Activated CD8-positive, alpha-beta memory T cell treated with anti-CD3 and anti-CD28 coated beads, Interleukin-2, amount 50 U/mL, for 4 hours (primary cell): ENCODE measurements at places on chromosomes 13 and 19.

- no peak for DNase-seq
Observed at GRCh38 chr19:46287585-46287984, 9.3 kb upstream of the HIF3A start.

GRCh38 chr13:33108620-33109019, 92.4 kb downstream of the KL start:
- no peak for DNase-seq

DNA sequence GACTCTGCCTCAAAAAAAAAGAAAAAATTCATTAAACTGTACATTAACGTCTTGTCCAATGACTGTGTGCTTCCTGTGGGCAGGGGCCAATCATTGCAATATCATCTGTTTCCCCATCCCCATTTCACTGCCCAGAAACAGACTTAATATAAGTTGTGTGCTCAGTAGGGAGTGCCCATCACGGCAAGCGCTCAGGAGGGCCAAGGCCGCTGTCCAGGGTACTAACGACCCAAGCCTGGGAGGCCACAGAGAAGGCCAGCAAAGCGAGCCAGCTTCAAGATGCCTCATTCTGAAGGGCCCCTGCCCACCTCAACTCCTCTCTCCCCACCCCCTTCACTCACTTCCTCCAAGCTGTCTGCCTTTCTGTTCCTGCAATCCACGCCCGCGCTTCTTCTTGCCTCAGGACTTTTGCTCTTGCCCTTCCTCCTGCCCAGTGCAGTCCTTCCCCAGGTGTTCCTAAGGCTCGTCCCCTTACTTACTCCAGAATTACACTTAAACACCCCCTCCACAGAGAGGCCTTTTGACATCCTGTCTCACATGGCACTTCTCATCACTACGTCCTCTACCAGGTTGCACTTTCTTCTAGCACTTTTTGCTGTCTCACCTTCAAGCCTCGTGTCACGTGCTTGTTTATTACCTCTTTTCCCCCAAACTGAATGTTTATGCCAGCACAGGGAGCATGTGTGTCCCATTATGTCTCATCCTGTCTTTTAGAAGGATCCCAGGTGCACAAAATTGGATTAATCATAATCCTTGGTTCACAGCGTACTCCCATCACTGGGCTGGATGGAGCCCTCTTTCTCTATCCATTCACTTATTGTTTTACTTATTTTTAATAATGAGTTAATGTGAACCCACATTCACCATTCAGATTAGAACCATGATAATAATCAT, 11.3 kb upstream of the POU2F2 start:
- no peak for DNase-seq

DNA sequence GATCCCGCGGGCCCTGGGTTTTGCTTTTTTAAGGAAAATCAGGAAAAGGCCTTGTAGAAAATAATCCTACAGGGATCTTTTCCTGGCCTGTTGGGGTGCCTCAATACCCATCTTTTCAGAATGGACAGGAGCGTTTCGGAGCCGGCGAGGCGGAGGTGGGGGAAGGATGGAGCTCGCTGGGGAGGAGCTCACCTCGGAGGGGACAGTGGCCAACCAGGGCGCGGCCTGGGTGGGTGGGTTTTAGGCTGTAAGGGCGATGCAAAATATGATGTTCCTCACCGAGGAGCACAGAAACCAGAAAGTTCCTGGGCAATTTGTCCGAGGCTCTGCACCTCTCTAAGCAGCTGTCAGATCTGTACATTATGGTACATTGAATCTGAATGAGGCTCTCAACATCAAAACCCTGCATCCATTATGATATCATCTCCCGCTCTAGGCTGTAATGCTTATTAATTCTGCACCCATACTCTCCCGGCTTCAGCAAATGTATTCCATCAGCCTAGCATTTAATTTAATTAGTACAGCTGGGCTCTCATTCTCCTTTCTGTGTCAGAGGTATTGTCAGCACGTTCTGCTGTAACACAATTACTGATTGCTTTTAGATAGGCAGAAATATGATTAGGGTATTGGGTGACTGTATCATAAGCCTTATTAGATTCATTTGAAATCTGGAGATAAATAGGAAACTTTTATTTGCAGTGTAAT, 90.3 kb upstream of the SOX1 start:
- no peak for DNase-seq

DNA sequence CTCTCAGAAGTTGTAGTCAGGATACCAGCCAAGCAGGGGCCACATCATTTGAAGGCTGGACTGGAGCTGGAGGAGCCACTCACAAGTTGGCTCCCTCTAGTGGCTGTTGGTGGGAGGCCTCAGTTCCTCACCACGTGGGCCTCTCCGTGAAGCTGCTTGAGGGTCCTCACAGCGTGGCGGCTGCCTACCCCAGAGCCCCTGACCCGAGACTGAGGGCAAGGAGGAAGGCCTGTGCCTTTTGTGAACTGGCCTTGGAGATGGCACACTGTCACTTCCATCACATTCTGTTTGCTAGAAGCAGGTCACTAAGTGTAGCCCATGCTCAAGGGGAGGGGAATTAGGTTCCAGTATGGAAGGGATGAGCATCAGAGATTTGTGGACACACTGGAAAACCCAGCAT, 14.6 kb downstream of the GNA11 start:
- DNase-seq: peak; percentile 78

GRCh38 chr13:113907635-113908617, 44.0 kb upstream of the GAS6 start:
- no peak for DNase-seq

DNA sequence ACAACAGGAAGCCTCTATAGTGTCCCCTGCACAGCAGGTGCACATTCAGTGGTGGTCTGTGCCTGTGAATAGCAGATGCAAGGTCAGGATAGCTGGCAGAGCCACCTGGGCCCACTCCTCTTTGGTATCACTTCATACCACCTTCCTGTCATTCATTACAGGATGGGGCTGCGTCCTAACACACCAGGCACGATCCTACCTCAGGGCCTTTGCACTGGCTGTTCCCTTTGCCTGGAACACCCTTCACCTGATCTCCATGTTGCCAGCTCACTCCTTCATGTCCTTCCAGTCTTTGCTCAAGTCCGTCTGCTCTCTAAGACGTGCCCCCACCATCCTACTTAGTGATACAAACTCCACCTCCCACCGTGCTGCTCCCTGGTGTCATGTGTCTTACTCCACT, 4.6 kb upstream of the LPAR2 start:
- DNase-seq: no peak

- DNase-seq: no peak
Observed at GRCh38 chr13:101982903-101983302, 418.9 kb downstream of the FGF14 start.

GRCh38 chr13:65915195-65915594, 1314.9 kb downstream of the PCDH9 start:
- DNase-seq: no peak

GRCh38 chr13:44347949-44348348, 25.7 kb upstream of the SERP2 start:
- DNase-seq: no peak

GRCh38 chr13:82766732-82767321, 1115.4 kb downstream of the SLITRK1 start:
- DNase-seq: no peak

- DNase-seq: peak; percentile 60
Observed at GRCh38 chr13:113110048-113110851, 4.7 kb downstream of the F7 start.

GRCh38 chr13:102466610-102467190, 64.9 kb upstream of the FGF14 start:
- DNase-seq: no peak

DNA sequence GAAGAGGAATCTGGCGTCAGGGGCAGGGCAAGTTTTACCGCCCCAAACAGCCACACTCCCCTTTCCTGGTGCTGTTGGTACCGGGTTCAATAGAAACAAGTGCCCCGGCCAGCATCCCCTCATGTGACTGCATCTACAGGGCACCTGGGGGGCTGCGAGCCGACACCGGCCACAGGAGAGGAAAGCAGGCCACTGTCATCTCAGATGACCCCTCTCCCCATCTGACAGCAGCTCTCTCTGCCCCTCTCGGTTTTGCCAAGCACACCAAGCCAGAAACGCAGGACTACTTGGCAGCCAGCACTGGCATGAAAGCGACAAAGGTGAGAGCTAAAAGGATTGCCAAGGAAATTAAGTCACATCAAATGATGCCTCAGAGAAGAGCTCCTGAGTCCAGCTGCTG, 37.1 kb downstream of the MLLT1 start:
- DNase-seq: no peak

DNA sequence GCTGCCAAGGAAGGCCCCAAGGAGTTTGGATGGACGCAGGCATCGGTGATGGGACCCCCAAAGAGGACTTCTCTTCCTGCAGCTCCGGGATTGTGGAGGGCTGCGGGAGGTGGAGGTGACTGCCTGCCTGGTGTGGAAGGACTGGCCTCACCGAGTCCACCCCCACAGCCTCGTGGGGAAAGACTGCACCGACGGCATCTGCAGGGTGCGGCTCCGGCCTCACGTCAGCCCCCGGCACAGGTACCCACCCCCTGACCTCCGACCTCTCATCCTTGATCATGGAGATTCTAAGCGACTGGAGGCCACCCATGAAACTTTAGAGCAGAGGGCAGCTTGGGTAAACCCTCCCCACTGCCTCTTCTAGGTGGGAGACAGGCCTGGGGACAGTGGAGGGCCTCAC, 16.9 kb upstream of the CLASRP start:
- no peak for DNase-seq

DNA sequence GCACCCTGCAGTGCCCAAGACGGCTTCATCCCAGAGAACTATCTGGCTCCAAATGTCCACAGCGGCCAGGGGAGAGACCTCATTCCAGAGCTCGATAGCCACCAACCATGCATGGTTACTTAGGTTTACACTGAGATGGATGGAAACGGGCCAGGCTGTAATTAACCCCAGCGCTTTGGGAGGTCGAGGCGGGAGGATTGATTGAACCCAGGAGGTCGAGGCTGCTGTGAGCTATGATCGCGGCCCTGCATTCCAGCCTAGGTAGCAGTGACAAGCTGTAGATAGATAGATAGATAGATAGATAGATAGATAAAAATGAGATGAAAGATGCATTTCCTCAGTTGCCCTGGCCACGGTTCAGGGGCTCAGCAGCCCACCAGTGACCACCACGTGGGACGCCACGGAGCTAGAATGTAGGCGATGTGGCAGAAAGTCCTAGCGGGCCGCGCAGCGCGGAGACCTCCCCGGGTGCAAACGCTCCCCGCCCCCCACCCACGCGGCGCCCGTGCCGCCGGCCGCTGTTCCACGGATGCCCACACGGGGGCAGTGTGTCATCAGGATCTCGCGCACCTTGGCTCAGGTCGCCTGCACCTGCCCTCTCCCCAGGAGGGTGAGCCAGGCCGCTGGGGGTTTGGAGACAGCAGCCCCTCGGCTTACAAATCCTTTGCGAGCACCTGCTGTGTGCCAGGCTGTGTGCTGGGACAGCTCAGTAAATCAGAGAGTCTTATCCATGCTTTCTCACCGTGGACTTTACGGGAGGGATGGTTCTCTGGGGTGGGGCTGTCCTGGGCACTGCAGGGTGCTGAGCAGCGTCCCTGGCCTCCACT, 13.5 kb upstream of the TLE5 start:
- DNase-seq: peak; percentile 81

DNA sequence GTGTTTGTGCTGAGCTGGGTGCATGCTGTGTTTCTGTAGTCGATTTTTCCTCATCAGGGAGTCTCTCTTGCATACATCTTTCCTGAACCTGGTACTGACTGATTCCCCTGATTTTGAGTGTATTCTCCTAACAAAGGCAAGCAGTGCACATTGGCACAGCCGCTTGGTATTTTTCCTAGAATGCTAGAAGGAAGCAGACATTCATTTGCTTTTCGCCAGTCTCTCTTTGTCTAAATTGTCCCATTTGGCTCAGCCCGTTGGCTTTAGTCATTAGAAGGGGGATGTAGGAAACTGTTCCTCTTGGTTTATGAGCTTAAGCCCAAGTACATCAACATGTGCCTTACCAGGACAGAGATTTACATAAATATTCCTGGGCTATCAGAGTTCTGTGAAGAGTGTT, 266.1 kb upstream of the TMTC4 start:
- DNase-seq: no peak

DNA sequence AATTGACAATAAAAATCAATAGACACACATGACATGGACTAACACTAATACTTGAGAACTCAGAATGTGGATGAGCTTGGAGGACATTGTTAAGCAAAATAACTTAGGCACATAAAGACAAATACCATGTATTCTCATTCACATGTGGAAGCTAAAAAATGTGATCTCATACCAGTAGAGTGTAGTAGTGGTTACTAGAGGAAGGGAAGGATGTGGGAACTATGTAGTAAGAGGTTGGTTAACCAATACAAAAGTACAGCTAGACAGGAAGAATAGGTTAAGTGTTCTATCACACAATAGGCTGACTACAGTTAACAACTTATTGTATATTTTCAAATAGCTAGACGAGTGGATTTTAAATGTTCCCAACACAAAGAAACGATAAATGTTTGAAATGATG, 415.8 kb upstream of the KLF12 start:
- no peak for DNase-seq

GRCh38 chr19:11890634-11891033, 3.1 kb downstream of the ZNF69 start:
- no peak for DNase-seq

DNA sequence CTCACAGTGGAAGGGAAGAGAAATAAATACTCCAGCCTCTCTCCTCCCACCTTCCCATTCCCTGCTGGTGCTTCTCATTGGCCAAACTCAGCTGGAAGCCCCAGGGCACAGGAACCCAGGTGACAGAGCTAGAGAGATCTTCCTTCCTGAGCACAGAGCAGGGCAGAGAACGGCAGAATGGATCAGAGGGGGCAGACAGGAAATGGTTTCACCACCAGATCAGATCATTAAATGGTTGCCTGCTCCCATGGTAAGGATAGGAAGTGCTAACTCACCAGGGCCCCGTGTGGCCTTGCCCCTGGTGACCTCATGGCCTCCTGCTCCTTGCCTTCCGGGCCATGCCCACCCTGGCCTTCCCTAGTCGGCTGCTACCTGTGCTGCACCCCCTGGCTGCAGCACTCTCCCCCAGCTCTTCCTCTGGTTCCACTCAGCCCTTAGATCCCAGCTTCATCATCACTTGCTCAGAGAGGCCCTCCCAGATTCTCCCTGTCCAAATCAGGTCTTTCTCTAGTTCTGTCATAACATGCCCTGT, 108.7 kb downstream of the DPF1 start:
- no peak for DNase-seq

- no peak for DNase-seq
Observed at GRCh38 chr13:93244918-93245280, 18.3 kb downstream of the GPC6 start.

DNA sequence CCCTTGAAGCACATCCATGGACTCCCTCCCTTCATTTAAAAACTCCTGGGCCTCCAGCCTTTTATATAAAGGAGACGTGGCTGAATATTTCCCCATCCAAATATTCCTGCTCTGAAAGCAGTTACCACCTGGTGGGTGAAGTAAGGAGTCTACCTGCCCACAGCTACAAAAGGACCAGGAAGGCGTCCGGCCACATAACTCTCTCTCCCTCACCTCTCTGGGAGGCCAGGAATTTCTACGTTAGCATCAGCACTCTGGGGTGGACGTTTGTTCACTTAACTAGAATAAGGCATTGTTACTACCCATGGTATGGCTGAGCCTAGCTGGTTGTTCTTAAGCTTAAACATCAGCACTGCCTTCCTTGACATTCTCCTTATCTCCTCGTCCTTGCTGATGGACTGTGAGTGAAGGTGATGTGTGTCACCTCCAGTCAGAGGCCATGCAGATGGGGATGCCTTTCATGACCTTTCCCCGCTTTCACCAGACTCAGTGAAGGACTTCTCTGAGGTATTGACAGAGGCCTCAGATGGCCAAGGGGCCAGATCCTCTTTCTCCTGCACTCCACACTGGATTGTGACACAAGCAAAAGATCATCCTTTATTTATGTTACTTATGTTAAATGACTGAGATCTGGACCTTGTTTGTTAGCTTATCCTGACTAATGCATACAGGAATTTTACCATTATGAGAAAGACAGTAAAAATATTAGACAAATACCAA, 22.2 kb upstream of the KPNA3 start:
- no peak for DNase-seq
